ENCODE measurements at places on chromosomes 4 and X. TPM values are rescaled to one million over a fixed set of nuclear protein-coding genes. Genes with fewer than 3 reads are reported as not detected.

Gene MAGEA4
- 0.19 TPM for polyA plus RNA-seq

DNA sequence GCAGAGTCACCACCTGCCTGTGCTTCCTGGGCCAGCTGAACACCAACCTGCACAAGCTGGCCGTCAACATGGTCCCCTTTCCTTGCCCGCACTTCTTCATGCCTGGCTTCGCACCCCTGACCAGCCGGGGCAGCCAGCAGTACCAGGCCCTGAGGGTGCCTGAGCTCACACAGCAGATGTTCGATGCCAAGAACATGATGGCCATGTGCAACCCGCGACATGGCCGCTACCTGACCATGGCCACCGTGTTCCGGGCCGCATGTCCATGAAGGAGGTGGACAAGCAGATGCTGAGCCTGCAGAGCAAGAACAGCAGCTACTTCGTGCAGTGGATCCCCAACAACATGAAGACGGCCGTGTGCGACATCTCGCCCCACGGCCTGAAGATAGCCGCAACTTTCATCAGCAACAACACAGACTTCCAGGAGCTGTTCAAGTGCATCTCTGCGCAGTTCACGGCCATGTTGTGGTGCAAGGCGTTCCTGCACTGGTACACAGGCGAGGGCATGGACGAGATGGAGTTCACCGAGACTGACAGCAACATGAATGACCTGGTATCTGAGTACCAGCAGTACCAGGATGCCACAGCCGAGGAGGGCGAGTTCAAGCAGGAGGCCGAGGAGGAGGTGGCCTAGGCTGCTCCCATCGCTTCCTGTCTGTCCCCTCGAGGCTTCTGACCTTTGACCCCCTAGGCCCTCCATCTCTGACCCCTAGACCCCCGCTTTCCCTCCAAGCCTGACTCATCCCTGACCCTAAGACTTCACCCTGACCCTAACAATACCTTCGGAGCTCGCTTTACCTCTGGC lies 170.3 kb downstream of the THOC2 start:
- H3K27me3 ChIP-seq, result no peaks in the 10 kb centered on the region
- no peak overlapping the region for H3K4me3 ChIP-seq
- no peak for DNase-seq

DNA sequence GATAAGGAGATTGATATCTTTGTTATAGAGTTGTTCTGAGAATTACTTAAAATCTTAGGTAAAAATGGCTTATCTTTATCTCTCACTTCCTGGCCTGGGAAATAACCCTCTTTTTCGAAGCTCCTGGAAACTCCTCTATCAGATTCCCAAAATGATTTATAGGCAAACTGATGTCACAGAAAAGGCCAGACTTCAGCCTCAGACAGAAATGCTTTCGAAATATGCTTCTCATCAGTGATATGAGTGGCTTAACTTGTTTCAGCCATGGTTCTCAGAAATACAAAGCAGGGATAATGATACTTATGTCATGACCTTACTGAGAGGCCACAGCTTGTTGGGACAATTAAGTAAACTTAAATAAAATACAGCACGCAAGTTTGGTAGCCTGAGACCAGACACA lies 85.3 kb upstream of the HS3ST1 start:
- no peak for DNase-seq
- no peaks in the 10 kb centered on the region for H3K4me1 ChIP-seq
- no peaks in the 10 kb centered on the region for H3K36me3 ChIP-seq

GRCh38 chr4:1505511-1506460 lies 99.5 kb upstream of the NKX1-1 start:
- no peak overlapping the region for H3K4me3 ChIP-seq
- peak; percentile 25 for DNase-seq
- no peaks in the 10 kb centered on the region for H3K4me1 ChIP-seq
- peaks cover 47% of the 10 kb centered on the region for H3K27me3 ChIP-seq

GRCh38 chrX:141924293-141924692 lies 20.6 kb downstream of the MAGEC1 start:
- no peaks in the 10 kb centered on the region for H3K36me3 ChIP-seq
- no peaks in the 10 kb centered on the region for H3K27me3 ChIP-seq
- no peak overlapping the region for H3K27ac ChIP-seq
- H3K4me1 ChIP-seq, result no peaks in the 10 kb centered on the region
- no peak for DNase-seq

GRCh38 chr4:152099981-152100378 lies 339.2 kb upstream of the GATB start:
- no peak overlapping the region for H3K27ac ChIP-seq
- H3K4me3 ChIP-seq, result no peak overlapping the region
- H3K4me1 ChIP-seq, result no peaks in the 10 kb centered on the region
- no peak for DNase-seq
- no peaks in the 10 kb centered on the region for H3K27me3 ChIP-seq

Data from SK-N-SH (cell line).